ENCODE measurements at places on chromosomes 5 and 9.

DNA sequence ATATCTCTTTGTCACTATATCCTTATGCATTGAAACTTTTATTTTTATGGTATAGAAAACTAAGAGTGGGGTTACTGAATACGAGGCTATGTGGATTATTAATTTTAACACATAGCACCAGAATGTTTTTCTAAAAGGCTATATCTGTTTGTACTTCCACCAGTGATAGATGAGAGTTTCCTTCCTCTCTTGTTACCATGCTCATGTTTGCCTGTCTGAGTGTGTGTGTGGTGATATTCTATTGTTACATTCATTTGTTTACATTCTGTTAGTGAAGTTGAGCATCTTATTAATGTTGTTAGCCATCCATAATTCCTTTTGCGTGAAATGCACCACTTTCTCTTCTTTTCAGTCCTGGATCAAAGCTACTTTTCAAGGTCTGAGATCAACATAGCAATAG, 54.1 kb upstream of the ALDH1A1 start:
- DNase-seq, result no peak

- DNase-seq, result no peak
These were observed 144.1 kb upstream of the ACOT12 start for GRCh38 chr5:81537905-81538547.

- DNase-seq, result no peak
These were observed 151.6 kb upstream of the PHYKPL start for GRCh38 chr5:178383919-178384815.

GRCh38 chr5:55062039-55062779, 38.2 kb downstream of the GZMK start:
- DNase-seq, result no peak

- no peak for DNase-seq
These were observed 10.3 kb downstream of the PTPA start for GRCh38 chr9:129121483-129121882.

GRCh38 chr9:37986001-37986400, 82.1 kb upstream of the SLC25A51 start:
- DNase-seq, result no peak

DNA sequence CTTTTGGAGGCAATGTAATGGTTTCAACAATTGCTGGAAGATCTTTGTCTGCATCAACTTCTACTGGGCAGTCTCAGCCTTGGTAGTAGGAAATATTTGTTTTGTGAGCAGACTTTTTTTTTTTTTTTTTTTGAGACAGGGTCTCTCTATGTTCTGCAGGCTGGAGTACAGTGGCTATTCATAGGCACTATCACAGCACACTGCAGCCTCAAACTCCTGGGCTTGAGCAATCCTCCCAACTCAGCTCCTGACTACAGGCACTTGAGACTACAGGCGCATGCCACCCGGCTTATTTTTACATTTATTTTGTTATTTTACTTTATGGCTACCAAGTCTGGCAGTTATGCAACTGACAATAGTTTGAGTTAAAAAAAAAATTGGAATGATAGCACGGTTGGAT, 187.3 kb downstream of the SNX18 start:
- no peak for DNase-seq

GRCh38 chr9:130192382-130192999, 20.3 kb downstream of the NCS1 start:
- DNase-seq, result no peak

DNA sequence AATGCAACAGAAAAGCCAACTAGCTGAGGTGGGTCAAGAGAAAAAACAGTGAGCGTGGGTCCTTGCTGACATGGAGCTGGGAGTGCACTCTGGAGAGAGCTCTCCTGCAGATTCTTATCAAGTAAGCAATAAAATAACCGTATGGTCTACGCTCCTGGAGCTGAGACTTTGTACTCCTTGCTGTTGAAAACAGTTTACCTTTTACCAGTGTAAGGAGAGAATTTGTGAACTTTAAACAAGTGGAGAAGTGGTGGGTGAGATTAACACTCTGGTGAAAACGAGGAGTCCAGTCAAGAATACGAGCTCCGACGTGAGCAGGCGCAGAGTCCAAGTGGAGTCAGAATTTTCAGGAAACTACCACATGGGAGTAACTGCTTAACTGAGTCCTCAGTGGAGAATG, 156.1 kb upstream of the ERCC6L2 start:
- no peak for DNase-seq
